ENCODE measurements at places on chromosomes 3 and 15. TPM values are rescaled to one million over a fixed set of nuclear protein-coding genes. Genes with fewer than 3 reads are reported as not detected.

DNA sequence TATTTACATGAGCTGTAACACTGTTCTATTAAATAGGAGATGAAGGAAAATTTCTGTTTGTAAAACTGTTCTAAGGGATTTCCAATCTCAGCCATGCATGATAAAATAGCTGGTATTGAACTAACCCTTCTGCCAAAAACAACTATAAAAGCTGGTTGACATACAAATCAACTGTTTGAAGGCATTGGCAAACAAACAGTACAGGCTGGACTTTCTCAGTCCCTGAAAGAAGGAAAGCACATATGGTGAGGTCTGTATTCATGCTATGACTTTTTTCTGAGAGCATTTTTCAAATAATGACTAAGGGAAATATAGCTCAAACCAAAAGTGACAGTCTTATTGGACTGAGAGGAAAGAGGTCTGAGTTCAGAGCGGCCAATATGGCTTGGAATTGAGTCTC lies 117.0 kb upstream of the CCDC54 start:
- DNase-seq = no peak

GRCh38 chr3:60307562-60308199 lies 943.6 kb downstream of the FHIT start:
- no peak for DNase-seq

- DNase-seq = peak; percentile 72
Measured at GRCh38 chr3:194277786-194278130, 73.4 kb downstream of the CPN2 start.

DNA sequence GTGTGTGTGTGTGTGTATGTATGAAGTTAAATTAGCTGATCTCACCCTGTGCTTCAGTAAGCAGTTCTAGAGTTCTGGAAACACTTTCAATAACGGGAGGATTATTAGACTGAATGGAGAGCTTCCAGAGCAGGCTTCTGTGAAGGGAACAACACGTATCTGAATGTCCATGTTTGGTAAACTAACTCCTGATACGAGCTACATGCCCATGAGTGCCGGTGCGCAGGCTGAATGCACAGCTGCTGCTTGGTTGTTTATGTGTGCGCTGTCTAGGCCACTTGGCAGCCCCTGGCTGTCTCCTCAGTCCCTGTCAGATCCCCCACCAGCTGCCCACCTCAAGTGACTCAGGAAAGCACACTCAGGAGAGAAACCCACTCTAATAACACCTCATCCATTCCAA lies 137.0 kb downstream of the EPHB1 start:
- DNase-seq = no peak

- peak; percentile 16 for DNase-seq
Measured at GRCh38 chr3:121969631-121970030, 52.4 kb downstream of the ILDR1 start.

DNA sequence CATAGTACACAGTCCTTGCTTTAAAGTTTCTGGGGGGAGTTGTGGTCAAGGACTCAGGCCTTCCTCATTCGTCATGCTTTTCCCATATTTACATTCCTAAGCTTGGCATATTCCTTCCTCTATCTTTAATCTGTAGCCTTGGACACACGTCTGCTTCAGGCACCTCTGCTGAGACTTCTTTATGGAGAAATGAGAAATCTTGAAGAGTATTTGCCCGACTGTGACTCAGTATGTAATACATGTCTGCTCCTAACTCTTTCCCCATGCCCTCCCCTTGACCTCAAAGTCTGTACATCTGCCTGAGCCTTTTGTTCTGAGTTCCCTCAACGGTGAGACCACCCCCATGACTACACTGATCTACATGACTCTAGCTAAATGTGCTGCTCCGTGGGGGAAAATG lies 246.1 kb downstream of the SI start:
- DNase-seq = no peak

DNA sequence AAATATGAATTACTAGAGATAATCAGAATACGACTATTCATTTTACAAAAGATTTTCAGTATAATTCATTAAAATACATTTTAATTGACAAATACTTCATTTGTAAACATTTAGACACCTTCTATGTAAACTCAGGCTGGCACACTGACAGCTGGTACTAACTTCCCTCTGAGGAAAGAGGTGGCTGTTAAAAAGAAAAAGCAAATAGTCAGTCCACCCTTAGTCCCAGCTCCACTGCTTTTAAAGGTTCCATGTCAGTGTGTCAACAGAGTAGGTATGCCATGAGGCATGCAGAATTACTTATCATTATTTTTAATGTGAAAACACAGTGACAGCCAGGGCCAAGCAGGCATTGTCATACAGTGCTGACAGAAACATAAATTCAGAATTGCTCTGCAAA lies 16.1 kb downstream of the TM6SF1 start:
- no peak for DNase-seq

DNA sequence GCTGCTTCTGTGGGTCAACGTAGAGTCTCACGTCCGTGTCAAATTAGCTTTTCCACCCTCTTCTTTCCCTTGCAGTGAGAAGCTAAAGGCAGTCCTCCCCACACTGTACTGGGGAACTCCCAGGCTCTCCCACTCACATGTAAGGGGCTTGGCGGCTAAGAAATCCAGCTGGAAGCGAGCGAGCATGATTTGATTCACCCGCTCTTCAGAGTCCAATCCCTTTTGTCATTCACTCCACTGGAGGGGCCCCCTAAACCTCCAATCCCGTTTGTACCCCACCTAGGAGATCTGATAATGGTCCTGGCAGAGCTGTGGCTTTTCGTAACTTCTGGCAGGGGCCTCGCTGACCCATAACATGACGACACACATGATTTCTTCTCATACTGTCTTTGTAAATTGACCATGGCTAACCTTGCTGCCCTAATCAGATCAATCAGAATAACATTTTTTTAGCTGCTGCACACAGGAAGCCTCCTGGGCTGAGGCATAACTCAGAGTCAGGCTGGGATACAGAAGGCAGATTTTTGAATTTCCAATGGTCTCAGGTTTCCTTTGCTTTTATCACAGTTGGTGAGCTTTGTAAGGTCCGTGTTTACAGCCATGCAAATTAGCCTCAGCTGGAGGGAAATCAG lies 235.2 kb downstream of the GREM1 start:
- peak; percentile 56 for DNase-seq

DNA sequence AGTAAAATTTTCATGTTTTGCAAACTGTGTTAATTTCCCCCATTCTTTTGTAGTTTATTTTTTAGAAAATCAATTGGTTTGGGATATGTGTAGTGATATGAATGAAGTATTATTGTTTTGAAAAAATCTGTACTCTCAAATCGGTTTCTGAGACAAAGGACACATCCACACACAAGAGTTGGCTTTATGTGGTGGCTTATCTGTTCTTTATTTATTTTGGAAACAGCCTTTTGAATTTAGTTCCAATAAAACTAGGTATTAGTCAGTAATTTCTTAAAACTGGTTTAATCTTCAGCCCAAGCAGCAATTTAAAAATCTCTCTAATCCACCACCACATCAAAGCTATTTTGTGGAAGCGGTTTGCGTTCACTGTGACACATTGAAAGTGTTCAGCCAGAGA lies 741.5 kb upstream of the GRM7 start:
- no peak for DNase-seq

- DNase-seq = no peak
Measured at GRCh38 chr15:97867870-97868269, 92.6 kb upstream of the ARRDC4 start.

- DNase-seq = no peak
Measured at GRCh38 chr3:56025326-56025725, 442.9 kb downstream of the ERC2 start.

GRCh38 chr3:17204049-17204650 lies 319.4 kb downstream of the PLCL2 start:
- DNase-seq = no peak

GRCh38 chr3:177894081-177894728 lies 642.0 kb upstream of the KCNMB2 start:
- DNase-seq = no peak

GRCh38 chr3:13012221-13012691 lies 61.0 kb downstream of the IQSEC1 start:
- DNase-seq = no peak

DNA sequence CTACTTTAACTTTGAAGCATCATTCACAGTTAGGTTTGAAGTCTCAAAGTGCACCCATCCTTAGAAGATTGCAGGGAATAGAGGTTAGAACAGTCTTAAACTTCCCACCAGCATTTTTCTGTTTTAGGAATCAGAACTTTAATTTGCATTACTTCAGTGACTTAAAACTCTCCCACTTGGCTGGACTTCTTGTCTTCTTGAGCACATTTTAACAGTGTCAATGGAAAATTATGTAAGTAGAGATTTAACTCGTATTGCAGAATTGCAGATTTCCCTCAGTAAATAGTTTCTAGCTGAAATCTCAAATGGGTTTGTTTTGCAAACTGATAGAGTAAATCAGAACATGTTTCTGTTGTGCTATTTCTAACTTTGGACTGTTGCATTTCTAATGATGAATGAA lies 369.6 kb downstream of the OTOL1 start:
- no peak for DNase-seq

DNA sequence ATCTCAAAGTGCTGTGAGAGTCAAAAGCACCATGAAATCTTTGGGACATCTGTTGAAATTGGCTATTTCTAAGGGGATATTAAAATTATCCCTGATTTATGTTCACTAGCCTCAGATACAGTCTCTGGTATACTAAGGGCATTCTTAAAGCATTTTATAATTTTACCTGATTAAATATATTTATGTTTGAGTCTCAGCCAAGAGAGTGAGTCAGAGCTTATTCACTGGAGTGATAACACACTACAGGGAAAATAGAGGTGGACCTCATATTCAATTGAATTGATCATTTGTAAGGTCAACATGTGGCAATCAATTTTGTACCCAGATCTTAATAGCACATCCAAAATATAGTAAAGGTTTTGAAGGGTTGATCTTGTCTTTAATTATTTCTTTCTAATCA lies 733.6 kb downstream of the EPHA3 start:
- DNase-seq = no peak

GRCh38 chr15:29789871-29790270 lies 32.4 kb downstream of the TJP1 start:
- no peak for DNase-seq

DNA sequence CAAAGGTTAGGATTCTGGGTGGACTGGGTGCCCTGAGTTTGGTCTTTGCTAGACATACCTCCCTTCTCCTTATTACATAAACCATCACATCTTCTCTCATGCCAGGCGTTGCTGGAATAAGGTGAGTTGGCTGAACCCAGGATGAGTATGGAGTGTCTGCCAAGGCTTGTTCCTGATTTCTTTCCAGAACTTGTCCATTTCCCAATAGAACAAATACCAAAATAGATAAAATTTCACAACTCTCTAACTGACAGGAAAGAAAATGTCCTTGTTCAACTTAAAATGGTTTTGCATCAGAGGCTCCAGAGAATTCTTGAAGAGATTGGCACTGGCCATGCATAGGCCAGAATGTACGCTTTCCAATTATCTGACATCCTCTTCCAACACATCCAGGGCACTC lies 291.9 kb downstream of the IGSF11 start:
- no peak for DNase-seq

DNA sequence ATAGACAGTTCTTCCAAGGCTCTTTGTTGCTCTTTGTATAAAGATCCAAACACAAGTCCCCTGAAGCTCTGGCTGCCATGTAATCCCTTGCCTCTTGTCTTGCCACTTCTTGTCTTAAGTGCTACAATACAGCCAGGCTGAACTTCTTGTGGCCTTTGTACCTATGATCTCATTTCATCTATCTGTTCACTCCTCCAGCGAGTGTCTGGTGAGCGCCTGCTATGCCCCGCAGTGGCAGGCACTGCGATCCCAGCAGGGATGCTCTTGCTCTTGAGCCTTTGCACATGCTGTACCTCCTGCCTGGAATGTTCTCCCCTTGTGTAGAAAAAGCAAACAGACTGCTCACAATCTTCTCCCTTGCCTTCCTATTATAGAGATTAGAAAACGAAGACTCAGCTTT lies 81.9 kb upstream of the ADPGK start:
- DNase-seq = no peak

- no peak for DNase-seq
Measured at GRCh38 chr3:47006145-47006651, 26.7 kb downstream of the NBEAL2 start.

DNA sequence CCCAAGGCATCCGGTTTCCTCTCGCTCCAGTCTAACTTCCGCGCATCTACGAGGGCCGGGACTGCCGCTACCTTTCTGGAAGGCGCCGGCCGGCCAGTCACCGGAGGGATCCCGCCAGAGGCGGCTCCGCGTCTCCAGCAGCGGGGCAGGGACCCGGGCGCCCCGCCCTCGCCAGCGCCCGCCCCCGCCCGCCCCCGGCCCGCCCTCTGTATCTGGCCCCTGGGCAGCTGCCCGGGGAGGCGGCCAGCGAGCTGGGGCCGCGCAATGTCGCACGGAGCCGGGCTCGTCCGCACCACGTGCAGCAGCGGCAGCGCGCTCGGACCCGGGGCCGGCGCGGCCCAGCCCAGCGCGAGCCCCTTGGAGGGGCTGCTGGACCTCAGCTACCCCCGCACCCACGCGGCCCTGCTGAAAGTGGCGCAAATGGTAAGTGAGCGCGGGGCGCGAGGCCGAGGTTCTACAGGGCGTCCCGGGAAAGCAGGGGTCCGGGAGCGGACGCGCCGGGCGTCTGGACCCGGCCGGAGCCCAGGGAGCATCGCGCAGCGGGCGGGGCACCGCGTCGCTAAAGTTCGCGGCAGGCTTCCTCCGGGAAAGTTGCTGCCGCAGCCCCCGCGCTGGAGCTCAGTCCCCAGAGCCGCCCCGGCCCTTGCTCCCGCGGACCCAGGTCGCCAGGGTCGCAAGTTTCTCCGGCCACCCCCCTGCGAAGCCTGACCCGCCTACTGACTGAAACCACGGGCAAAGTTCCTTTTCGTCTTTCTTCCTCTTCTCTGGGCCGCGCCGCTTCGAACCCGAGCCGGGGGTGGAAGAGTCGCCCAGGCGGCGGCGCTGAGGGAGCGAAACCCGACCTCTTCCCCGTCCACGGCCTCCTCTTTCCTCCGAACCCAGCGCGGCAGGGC lies at the start of gene CMTM7:
TSS of gene CMTM7 (plus strand) at position 211 of the 893 bp plus-strand sequence. CDS start at position 265, 54 bp downstream.
- DNase-seq = peak; percentile 36

- DNase-seq = no peak
Measured at GRCh38 chr3:181770296-181770695, 58.6 kb downstream of the SOX2 start.

DNA sequence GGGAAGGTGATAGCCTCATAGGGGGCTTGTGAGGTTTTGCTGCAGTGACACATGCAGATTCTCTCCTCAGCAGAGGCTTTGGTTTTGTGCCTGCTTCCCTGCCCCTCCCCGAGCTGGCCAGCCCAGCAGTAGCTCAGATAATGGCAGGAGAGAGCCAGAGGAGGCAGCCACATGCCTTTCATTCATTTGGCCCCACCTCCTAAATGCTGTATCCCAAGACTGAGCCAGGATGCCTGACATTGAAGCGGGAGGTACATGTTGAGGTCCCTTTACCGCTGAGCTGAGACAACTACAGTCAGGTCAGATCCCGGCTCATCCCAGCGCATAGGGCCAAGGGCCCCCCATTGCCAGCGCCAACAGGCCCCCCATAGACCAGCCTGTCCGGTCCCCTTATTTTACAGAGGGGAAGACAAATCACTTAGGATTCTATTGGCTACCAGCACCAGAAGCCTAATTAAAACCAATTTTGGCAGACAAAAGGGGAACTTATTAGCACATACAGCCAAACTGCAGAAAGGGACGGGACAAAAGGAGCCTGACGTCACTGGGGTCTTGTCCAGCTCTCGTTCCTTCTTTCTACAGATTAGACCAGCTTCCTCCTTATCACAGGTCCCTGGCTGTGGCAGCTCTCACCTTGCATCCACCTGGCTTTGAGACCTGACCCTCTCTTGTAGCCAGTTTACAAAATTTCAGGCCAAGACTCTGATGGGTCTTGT lies 12.1 kb upstream of the POLG start:
- DNase-seq = no peak

- DNase-seq = no peak
Measured at GRCh38 chr3:126136428-126137220, 43.8 kb downstream of the ALDH1L1 start.

Gene SERPINI2
- 0.32 TPM for total RNA-seq

Gene CIB2
- total RNA-seq = 6.5 TPM

Gene TRH
- not detected for total RNA-seq

Gene OCA2
- total RNA-seq = 2.4 TPM

Gene AP3B2
- total RNA-seq = 11.5 TPM

All from astrocyte (in vitro differentiated cells and primary cell).